Neuronal stem cell (in vitro differentiated cells): ENCODE measurements at places on chromosomes 13 and 19.
A peak's percentile ranks its signal among the peaks of the same experiment; 100 is the strongest.

DNA sequence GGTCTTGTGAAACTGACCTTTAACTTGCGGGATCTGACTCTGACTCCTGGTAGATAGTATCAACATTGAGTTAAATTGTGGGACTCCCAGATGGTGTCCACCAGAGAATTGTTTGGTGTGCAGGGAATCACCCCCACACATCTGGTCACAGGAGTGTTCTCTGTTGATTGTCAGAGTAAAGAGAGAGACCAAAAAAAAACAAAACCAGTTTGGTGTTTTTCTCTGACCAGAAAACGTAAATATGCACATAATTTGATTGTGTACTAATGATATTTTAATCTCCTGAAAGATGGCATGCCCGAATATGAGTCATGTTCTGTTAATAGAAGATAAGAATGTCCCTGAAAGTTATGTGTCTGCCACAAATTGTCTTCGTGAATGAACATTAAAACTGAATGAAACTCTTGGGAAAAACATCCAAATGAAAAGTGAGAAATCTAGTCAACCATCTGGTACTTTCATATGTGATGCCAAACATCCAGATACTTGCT lies 118.5 kb upstream of the GPC6 start:
- no peak for DNase-seq

- DNase-seq, result peak; percentile 56
These were observed at the start of gene ZNF665 for GRCh38 chr19:53192771-53193534. TSS of gene ZNF665 (minus strand) at chr19:53193358. CDS start at chr19:53182898, 10,460 bp downstream.

DNA sequence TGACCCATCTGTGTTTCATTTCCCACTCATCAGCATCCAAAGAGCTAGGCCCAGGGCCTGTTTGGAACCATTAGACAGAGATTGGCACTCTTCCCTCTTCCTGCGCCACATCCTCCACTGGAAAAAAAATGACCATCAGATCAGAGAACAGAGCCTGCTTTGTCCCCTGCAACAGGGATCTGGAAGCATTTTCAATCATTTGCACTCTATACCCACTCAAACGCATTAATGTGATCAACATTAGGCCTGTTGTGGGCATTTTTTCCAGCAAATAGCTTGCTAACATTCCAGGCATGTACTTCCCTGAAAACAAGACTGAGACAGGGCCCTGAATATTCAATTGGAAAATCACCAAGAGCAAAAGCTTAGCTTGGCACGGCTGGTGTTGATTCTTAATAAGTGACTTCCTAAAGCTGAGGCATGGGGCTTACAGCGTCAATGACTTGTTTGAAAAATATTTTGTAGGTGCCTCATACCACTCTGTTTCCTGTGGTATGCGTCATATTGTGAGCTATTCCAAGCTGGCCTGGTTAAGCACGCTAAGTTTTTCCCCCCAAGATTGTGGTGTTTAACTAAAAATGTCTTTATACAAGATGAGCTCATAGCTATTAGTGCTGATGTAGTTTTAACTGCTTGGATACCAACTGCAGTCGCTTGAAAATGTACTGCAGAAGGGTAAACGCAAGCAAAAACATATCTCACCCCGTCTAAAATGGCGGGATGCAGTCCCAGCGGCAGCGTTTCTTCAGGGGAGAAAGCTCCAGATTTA lies 404.4 kb downstream of the SPRY2 start:
- DNase-seq, result no peak

- no peak for DNase-seq
These were observed 182.5 kb downstream of the POU4F1 start for GRCh38 chr13:78420814-78421213.

DNA sequence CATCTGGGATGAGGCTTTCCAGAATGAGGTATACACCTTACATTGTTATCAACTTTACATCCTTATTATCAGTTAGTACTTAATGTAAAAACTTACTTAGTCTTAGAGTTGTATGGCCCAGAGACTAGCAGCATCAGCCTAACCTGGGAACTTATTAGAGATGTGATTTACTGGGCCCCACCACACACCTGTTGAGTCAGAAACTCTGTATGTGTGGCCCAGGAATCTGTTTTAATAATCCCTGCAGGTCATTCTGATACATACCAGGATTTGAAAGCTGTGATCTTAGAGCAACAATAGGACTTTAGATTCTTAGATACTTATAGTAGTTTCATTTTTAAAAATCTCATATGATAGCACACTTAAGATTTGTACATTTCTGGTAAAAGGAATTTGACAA lies 17.4 kb downstream of the FNDC3A start:
- no peak for DNase-seq

- DNase-seq, result no peak
These were observed 27.5 kb downstream of the RASA3 start for GRCh38 chr13:114104655-114105520.

GRCh38 chr13:73556902-73557301 lies 498.1 kb downstream of the KLF5 start:
- no peak for DNase-seq

DNA sequence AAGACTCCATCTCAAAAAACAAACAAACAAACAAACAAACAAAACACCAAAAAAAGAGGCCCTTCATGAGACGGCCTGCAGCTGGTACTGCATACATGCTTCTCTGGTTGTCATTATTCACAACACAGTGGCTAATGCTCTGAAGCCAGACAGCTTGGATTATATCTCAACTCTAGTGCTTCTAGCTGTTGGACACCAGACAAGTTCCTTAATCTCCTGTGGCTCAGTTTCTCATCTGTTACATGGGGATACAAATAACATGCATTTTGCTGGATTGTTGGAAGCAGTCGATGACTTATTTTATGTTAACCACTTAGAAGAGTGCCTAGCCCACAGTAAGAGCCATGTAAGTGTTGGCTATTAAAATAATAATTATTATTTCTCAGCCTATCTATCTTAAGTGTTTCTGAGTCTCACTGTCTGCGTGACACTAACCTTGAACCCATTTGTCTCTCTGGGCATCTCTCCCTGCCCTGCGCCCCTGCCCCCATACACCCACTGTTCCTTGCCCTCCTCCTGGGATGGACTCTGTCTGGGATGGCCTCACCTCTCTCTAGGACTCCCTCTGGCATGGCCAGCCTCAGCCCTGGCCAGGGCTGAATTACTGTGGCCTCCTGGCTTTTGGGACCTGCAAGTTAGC lies 3.1 kb upstream of the JUNB start:
- DNase-seq, result no peak

GRCh38 chr19:14961956-14962685 lies 17.5 kb downstream of the SLC1A6 start:
- no peak for DNase-seq
